ENCODE measurements at places on chromosomes 6 and 20.

GRCh38 chr20:64149809-64150560 lies 14.3 kb upstream of the MYT1 start:
- no peak for DNase-seq

DNA sequence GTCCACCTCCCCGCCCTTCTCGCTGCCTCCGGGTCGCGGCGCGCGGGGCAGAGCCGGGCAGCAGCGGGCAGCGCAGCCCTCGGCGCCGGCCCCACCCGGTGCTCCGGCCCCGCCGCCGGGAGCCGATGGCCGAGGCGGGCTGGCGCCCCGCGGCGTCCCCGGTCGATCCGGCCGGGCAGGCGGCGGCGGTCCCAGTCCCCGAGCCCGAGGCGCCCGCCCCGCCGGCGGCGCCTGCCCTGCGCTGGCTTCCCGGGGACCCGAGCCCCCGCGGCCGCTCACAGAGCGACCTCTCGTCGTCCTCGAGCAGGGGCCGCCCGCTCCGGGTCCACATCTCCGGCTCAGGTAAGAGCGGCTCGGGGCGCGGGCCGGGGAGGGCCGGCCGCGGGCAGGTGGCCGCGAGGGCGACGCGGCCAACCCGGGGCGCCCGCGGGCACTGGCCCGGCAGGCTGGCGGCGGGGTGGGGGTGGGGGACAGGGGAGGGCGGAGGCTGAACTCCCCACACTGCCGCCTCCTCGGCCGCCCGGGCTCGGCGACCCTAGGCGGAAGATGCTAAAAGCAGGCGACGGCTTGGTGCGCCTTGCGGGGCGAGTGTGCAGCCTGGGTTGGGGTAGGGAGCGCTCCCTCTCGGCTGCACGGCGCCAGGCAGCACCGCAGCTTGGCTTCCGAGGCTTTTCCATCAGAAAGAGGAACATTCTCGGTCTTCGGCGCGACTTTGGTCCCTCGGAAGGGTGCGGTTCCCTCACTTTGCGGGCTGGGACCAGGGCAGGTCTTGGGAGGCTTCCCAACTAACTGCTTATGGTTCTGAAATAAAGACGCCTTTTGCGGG lies 25.6 kb upstream of the FUCA2 start:
- DNase-seq = peak; percentile 63

GRCh38 chr20:11119573-11119972 lies 445.8 kb upstream of the JAG1 start:
- no peak for DNase-seq

GRCh38 chr6:132143258-132143657 lies 192.1 kb upstream of the CCN2 start:
- no peak for DNase-seq

GRCh38 chr20:62065674-62066338 lies at the start of gene TAF4:
Gene TAF4, minus strand, starts transcription at chr20:62065881. Its CDS starts 71 bp downstream, at chr20:62065810.
- DNase-seq = peak; percentile 80

DNA sequence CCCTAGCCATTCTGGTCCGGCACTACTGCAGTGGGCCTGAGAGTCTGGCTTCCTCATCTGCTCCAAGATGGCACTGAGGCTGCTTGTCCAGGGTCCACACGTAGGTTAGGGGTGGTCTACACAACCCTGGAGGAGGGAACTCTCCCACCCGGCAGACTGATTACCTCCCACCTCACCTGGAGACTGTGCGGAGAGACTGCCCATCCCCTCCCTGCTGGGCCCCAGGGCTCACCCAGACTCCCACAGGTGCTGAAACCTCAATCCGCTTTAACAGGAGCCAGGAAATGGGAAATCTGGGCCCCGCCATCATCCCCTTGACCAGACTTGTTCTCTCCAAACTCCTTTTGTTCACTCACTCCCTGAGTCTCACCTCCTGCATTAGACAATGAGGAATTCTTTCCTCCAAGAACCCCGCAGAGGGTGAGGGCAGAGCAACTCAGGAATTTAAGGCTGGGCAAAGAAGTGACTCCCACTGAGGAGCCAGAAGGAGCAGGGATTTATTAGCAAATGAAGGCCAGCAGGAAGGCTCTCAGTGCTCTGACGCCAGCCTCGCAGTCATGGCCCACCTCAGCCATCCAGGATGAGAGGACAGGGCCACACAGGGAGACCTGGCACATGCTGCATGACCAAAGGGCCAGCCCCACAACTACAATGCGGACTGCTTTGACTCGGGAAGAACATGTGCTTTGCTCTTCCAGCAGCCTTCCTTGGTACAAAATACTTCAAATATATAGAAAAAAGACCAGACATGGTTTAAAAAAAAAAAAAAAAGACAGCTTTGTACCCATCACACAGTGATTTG lies 53.0 kb downstream of the CDK5RAP1 start:
- no peak for DNase-seq

DNA sequence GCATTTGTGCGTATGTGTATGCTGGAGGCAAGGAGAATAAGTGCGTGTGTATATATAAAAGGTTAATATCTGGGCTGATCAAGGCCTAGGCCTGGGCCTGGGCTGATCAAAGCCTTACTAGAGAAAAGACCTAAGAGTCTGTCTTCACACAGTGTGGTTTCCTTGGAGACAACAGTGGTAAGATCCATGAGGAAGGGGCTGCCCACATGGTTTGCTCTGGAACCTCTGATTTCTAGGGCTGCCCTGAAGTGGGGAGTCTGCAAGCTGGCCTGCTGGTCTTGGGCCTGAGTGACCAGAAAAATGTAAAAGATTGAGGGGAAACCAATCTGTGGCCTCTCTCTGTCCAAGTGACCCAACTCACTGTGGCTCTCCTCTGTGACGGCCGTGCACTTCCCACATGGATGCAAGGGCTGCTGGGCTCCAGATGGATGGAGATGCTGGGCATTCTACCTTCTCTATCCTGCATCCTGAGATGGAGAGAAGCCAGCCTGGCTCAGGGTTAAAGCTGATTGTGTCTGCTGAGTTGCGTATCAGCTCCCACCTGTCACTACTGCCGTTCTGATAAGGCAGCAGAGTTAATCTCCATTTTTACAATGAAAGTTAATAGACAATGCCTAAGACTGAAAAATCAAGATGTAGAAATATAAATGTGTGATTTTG lies 90.3 kb upstream of the NXT1 start:
- DNase-seq = no peak

DNA sequence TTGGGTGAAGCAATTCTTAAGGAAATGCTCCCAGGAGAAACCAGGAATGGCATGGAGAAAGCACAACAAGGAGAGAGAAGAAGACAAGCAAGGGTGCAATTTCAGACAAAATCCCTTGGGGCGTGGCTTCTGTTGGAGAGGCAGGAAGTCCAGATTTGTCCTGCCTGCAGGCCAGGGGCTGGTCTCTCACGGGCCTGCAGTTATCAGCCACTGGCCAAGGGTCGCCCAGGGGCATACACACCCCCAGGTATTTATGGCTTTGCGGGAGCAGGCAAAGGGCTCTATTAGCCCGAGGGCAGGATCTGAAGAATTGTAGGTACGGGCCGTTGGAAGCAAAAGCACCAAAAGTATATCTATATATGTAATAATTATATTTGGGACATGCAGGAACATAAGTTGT lies 87.7 kb downstream of the IYD start:
- DNase-seq = no peak

DNA sequence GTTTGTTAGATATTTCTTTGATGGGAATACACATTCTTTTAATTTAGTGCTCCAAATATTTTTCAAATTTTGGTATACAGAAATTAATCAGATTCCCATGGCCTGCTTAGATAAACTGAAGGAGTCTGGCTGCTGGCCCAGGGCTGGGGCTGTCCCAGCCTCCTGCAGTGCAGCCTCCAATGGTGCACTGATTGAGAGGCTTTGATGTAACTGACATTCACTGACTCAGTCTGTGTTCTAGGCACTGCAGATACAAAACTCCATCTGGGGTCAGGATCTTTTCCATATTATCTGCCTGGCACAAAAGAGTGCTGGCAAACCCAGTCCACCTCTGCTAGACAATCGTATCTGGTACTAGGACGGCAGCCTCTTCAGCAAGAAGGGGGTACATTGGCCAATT lies 64.8 kb downstream of the GRIK2 start:
- no peak for DNase-seq

DNA sequence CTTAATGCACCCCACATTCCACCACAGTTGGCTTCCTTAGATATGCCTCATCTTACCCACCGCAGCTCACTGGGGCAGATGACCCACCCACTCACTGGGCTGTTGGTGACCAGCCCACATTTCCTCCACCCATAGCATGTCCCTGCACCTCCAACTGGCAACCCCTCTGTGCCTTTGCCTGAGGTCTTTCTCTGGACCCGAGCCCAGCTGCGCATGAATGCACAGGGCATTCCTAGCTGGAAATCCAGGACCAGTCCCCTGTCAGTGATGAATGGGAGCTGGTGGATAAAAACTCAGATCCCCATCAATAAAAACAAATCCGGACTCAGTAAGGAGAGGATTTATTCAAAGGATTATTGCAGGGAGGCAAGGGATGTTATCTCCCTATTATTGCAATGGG lies 75.0 kb downstream of the ISM1 start:
- no peak for DNase-seq

GRCh38 chr20:13452470-13453124 lies 186.1 kb downstream of the TASP1 start:
- DNase-seq = no peak

GRCh38 chr6:158086504-158087223 lies 81.4 kb downstream of the SERAC1 start:
- no peak for DNase-seq

- DNase-seq = no peak
Observed at GRCh38 chr6:16059496-16059895, 69.4 kb upstream of the MYLIP start.

DNA sequence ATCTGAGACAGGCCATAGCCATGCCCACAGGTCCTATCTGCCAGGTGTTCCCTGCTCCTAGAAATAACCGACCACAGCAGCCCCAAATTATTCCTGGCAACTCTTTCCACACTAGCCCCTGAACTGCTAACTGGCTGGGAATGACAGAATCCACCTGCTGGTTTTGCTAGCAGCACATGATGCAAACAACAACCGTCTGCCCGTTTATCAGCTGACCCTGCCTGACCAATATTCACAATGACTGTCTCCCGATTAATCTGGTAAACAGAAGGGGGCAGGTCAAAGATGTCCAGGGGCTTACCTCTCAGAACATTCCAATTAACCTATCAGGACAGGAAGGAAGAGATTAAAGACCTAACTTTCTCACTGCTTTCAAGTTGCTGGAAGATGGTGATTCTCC lies 101.5 kb downstream of the NRSN1 start:
- DNase-seq = no peak

- DNase-seq = no peak
Observed at GRCh38 chr6:42259286-42259685, 41.6 kb upstream of the MRPS10 start.

GRCh38 chr6:157217894-157218370 lies 105.4 kb downstream of the TMEM242 start:
- peak; percentile 38 for DNase-seq

DNA sequence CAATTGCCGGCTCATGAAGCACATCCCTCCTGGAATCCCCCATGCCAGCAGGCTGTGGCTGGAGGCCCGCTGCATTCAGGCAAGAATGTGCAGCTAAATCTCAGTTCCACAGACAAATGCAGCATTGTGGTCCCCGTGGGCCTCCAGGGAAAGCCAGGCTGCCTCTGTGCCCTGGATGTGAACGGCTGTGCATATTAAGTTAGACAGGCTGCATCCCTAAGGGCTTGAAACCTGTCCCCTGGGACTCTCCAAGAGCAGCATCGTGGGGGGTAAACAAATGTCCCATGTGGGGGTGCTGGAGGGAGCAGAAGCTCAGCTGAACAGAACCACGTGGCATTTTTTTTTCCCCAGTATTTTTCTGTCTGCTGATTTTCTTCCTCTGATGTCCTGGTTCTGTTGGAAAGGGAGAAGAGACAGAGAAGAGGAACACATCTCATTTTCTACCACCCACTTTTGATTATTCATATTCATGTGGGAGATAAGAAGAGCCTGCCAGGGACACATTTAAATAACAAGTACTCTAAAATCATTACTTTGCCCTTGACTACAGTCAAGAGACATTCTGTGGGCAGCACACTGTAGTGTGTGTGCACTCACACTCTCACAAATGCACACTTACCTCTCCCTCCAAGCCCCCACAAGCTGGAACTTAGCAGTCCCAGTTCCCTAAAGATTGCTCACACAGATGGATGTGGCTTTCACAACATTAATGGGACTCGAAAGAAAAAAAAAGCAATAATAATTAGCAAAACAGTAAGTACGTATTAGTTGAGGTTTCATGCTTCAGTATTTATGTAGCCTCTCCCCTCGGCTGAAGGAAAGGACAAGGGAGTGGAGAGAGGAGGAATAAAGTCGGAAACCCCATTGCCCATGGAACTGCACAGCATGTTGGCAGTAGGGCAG lies 16.9 kb downstream of the GFOD1 start:
- DNase-seq = no peak

GRCh38 chr6:704046-704445 lies 11.1 kb upstream of the EXOC2 start:
- DNase-seq = no peak

DNA sequence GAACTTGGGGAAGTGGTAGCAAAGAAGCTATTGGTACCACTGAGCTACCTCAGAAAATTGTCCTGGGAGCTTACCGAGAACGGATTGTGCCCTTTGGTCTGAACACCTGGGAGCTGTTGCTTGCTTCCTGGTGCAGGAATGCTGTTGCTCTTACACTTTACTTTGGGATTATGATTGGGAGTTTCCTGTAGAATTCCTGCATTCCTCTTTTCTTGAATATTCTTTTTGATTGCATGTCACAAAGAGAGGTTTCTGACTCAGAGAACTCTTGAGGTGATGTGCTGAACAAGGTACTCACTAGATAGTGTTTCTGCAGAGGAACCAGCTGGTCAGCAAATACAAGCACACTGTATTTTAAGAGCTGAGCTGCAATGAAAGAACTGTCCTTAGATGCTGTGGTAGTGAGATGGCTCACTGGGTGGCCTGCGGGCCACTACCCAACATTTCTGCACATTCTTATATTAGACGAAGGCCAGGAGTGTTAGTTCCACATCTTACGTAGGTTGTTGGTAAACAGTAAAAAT lies 35.0 kb downstream of the LRRC1 start:
- DNase-seq = no peak

- no peak for DNase-seq
Observed at GRCh38 chr6:157464653-157465535, 83.9 kb downstream of the ZDHHC14 start.

DNA sequence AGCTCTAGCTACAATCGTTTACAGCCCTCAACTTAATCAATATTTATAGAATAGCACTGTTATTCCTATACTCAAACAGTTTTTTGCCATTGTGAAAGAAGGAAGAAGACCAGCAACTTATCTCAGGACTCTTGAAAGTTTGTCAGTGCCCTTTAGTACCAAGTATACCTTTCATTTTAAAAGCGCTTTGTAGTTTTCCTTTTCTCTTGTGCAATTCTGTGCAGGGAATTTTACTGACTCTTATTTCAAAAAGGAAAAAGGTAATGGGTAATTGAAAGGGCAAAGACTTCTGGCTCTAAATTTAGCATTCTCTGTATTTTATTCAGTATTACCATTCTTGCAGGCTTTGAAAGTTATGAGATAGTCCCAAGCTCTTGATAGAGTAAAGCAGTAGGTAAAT lies 16.8 kb upstream of the RHAG start:
- DNase-seq = no peak

GRCh38 chr6:170128811-170129681 lies 161.8 kb downstream of the DLL1 start:
- peak; percentile 29 for DNase-seq

GRCh38 chr20:62339647-62340062 lies 27.5 kb downstream of the LAMA5 start:
- no peak for DNase-seq
